ENCODE measurements at places on chromosomes 1 and 21. TPM values are rescaled to one million over a fixed set of nuclear protein-coding genes. Genes with fewer than 3 reads are reported as not detected.

Gene RUNX3
- polyA plus RNA-seq, result 0.31 TPM

GRCh38 chr1:25619101-25619890, 2.7 kb downstream of the MAN1C1 start:
- no peak for DNase-seq

- peak; percentile 43 for DNase-seq
Measured at GRCh38 chr1:38991638-38992411, 749 bp downstream of the AKIRIN1 start.

Gene KCNJ6
- polyA plus RNA-seq, result 0.19 TPM

DNA sequence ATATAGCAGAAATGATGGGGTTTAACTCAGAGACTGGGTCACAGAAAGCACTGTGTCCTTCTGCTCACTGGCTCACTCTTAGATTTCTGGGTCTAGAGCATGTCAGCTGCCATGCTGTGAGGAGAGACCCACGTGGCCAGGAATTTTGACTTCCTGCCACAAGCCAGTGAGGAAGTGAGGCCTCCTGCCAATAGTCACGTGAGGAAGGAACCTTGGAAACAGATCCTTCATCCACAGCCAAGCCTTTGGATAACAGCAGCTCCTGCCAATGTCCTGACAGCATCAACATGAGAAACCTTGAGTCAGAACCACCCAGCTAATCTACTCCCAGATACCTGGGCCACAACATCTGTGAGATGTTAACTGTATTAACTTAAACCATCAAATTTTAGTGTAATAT, 114.5 kb upstream of the PLPPR5 start:
- no peak for DNase-seq

GRCh38 chr1:31183126-31183525, 56.6 kb downstream of the NKAIN1 start:
- DNase-seq, result no peak

DNA sequence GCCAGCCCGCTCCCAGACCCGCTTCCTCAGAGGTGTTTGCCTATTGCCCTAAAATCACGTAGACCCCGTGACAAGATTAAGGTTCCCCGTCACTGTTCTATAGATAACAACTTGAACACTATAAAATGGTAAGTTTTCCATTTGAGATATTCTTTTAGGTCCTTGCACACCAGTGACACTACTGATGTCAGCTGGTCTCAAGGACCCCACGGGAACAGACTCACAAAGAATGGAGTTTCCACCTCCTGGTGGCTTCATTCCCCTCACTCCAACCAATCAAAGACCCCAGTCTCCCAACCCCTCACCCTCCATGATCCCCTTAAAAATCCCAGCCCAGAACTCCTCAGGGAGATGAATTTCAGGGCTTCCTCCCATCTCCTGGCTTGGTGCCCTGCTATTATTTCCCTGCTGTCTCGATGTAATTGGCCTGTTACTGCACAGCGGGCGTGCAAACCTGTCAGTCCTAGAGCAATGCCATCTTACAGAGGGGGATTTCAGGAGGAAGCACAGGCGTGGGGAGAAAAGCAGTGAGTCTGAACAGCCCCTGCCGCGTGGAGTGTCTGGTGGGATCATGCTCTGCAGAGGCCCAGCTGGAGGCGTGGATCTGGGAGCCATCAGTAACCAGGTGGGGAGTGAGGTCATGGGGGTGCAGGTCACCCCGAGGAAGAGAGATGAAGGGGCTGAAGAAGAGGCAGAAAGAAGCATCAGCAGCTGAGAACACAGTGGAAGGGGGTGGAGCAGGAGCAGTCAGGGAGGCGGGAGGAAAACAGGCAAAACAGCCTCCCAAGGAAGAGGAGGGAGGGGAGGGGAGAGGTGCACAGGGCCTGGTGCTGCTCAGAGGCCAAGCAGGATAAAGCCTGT, 35.1 kb upstream of the LBR start:
- DNase-seq, result no peak

DNA sequence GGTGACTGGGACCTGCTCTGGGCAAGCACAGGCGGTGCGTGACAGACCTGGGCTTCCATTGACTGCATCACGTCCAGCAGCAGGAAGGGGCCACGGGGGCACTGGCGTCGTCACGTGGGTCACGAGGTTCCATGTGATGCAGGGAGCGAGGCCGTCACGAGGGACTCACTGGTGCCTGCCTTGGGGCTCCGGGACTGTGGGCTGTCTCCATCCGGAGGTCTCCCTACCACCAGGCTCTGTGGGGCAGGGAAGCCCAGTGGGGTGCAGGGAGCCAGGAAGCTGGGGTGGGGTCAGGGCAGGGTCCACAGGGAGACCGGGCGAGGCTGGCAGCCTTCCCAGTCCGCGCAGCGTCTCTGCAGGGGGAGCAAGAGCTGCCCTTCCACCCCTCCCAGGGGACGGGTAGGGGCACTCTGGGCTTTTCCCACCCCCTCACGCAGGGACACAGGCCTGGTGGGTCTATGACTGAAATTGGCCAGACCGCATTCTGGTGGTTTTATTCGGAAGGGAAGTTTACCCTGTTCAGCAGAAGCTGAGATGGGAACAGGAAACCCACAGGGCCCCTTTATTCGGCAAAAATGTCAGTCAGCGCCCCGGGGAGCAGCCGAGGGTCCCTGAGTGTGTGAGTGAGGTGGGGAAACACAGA, 416 bp upstream of the TNFRSF14 start:
- DNase-seq, result no peak

DNA sequence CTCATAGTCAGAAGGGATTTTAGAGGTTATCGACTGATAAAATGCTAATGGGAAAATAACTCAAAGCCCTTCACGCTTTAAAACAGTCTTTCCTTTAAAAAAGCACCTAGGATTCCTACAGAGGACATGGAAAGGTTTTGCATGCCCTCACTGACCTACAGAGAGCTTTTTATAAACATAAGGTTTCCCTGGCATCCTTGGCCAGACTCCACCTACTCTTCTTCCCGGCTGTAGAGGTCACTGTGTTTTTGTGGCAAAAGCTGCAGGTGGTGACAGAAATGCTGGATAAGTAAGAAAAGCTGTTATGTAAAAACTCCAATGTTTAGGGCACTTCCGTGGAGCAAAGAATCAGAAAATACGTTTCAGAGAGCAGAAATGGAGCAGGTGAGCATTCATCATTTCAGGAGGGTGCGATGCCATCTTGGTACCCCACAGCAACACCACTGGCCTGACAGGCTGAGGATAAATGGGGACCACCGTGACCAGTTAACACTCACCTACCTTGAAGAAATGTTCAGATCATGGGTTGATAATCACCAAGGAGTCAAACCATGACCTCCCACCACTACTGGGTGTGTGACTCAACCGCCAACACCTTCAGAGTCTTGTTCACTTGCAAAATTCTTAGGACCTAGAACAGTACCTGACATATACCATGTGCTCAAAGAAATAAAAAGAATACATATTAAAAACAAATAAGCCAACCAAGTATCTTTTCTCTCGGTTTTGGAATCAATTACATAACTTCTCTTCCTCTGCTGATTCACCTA, 46.6 kb downstream of the SSBP3 start:
- DNase-seq, result no peak

Gene URB1
- polyA plus RNA-seq, result 10.7 TPM

GRCh38 chr1:222140206-222140605, 398.3 kb upstream of the DUSP10 start:
- no peak for DNase-seq

GRCh38 chr21:41059871-41060270, 108.1 kb upstream of the BACE2 start:
- no peak for DNase-seq

GRCh38 chr1:150626150-150626549, 3.3 kb downstream of the ENSA start:
- no peak for DNase-seq

DNA sequence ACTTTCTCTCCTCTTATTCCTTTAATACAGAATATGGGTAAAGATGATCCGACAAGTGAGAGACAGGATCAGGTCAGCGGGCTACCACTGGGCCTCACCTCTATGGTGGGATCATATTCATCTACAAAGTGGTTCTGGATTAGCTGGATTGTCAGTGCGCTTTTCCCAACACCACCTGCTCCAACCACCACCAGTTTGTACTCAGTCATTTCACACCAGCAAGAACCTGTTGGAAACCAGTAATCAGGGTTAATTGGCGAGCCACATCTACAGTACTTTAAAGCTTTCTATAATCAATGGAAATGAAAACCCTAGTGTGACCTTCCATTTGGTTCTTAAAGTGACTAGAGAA, 643 bp downstream of the NRAS start:
- no peak for DNase-seq

- no peak for DNase-seq
Measured at GRCh38 chr1:2314273-2314802, 77.0 kb downstream of the MORN1 start.

- DNase-seq, result no peak
Measured at GRCh38 chr1:40633931-40634376, 31.5 kb downstream of the RIMS3 start.

DNA sequence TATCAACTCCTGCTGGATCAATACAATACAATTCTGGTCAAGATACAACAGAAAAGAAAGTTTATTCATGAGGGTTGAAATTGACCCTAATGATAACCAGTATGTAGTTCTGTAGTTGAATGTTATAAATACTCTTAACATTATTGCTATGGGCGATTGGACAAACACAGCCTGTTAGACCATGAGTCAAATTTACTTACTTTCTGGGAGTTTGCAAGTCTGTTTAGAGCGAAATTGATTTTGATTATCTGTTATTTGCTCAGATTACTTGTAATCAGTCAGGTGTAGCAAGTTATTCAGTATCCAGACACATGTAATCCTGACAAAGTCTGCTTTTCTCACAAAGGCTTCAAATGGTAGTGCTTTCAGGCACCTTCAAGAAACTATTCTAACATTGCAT, 216.6 kb upstream of the B3GALT2 start:
- DNase-seq, result no peak

DNA sequence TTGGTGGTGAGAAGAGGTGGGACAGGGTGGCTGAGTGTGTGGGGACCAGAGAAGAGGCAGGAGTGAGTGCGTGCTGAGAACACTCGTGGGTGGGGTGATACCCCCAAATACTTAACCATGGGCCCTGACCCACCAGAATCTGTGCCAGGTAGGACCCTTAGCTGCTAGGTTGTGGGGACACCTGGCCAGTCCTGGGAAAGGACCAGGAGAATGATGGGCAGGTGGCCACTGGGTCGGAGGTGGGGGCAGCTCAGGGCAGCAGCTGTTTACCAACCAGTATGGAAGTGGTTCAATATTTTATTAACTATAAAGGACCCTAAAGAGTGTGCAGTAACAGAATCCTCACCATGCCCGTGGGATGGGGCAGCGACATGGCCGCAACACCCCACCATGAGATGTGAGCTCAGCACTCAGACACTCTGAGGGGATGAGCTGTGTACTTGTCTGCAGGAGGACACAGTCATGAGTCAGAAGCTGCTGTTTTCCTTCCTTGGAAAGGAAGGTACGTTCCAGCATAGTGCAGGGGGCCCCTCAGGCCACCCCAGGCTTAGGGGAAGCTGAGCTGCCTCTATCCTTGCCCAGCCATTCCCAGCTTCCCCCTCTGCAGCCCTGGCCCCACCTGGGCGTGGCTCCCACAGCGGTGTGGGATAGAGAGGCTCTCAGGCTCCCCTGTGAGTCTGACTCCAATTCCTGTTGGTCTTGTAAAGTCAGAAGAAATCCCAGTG, 25.4 kb downstream of the TEX35 start:
- no peak for DNase-seq

DNA sequence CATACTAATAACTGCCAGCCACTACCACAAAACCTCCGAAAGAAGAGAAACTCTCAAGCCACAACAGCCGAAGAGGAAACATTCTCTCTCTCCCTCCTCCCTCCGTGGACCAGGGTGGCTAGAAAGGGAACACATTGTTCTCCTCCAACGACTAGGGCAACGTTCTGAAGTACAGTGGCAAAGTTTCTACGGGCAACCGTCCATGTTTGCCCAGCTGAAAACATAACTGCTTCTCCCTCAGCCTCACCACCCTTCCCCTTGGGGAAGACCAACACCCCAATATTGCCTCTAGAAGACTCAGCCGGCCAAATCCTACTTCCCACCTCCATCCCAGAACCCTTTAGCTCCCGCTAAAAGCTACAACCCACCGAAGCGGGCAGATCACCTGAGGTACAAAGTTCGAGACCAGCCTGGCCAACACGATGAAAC, 2.0 kb downstream of the GLUL start:
- no peak for DNase-seq

GRCh38 chr1:90850181-90850897, 133.2 kb upstream of the BARHL2 start:
- no peak for DNase-seq

GRCh38 chr1:214532070-214532469, 19.3 kb downstream of the PTPN14 start:
- no peak for DNase-seq

Gene OR2T12
- not detected for polyA plus RNA-seq

DNA sequence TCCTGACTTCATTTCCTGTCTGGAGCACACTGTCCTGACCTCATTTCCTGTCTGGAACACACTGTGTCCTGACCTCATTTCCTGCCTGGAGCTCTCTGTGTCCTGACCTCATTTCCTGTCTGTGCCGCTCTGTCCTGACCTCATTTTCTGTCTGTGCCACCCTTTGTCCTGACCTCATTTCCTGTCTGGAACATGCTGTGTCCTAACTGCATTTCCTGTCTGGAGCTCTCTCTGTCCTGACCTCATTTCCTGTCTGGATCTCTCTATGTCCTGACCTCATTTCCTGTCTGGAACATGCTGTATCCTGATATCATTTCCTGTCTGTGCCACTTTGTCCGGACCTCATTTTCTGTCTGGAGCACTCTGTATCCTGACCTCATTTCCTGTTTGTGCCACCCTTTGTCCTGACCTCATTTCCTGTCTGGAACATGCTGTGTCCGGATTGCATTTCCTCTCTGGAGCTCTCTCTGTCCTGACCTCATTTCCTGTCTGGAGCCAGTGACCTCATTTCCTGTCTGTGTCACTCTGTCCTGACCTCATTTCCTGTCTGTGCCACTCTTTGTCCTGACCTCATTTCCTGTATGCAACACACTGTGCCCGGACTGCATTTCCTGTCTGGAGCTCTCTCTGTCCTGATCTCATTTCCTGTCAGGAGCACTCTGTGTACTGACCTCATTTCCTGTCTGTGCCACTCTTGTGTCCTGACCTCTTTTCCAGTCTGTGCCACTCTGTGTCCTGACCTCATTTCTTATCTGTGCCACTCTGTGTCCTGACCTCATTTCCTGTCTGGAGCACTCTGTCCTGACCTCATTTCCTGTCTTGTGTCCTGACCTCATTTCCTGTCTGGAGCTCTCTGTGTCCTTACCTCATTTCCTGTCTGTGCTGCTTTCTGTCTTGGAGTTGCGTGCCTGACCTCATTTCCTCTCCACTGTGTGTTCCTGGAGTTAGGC, 27.6 kb downstream of the SKI start:
- DNase-seq, result no peak
